ENCODE measurements at places on chromosomes 7 and 10.
A peak's percentile ranks its signal among the peaks of the same experiment; 100 is the strongest.

DNA sequence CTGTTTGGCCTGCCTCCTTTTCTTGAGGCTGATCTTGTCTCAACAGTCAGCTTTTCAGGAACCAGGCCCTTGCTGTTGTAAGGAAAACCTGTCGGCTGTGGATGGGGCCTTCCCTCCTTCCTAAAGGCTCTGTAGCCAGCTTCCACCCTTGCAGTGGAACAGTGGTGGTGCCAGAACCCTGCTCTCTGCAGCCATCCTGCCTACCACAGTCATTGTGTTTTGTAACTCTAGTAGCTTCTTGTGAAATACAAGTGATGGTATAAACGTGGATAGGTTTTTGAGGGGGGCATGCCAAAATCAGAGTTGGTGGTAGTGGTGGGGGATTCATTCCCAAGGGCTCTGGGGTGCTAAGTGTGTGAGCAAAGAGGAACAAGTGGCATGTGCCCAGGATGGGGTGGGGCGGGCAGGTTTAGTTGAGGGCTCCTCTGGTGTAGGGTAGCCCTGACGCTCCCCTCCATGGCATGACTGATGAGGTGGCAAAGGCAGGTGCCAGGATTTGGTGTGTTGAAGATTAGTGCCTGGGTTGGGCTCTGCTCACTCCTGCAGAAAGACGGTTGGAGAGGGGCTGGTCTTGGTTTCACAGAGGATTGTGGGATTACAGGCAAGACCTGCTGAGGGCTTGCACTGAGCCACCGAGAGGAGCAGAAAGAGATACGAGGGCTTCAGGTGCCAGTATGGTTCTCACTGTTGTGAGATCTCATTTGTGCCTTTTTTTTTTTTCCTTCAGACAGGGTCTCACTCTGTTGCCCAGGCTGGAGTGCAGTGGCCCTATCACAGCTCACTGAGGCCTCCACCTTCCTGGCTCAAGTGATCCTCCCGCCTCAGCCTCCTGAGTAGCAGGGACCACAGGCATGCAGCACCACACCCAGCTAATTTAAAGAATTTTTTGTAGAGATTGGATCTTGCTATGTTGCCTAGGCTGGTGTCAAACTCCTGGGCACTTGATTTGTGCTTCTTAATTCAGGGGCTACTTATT lies 7.4 kb downstream of the TSPAN14 start:
- DNase-seq = no peak

DNA sequence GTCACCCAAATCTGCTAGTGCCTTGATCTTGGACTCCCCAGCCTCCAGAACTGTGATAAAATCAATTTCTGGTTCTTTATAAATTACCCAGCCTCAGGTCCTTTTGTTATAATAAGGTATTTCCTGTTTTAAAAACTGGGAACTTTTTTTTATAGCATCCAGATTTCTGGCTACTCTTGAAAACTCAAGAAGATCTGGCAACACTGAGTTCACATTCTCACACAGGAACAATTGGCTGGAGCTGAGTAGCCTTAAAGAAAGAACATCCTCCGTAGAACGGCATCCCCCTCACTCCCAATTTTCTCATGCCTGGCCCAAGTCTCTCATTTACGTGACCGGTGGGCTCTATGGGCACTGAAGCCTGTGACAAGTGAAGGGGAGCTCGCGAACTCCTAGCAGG lies 47.1 kb downstream of the SLC35G1 start:
- DNase-seq = no peak

DNA sequence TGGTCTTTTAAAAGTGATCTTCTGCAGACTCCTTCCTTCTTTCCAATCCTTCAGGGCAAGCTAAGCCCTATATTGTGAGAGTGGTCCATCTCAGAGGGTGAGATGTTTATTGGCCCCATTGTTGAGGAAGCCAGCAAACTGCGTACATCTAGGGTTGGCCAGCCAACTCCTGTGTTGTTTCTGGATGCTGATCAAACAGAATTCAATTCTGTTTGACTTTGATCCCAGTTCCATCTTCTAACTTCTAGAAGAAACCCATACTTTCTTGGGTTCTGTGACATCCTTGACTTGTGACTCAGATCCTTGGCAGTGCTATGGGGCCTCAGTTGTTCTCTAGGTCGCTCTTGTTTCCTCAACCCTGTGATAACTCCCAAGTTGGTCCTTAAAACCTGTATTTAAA lies 116.2 kb downstream of the LSMEM1 start:
- no peak for DNase-seq

- no peak for DNase-seq
Observed at GRCh38 chr7:120793213-120793936, 64.6 kb downstream of the TSPAN12 start.

- no peak for DNase-seq
Observed at GRCh38 chr7:1085910-1086421, 1.9 kb upstream of the GPER1 start.

DNA sequence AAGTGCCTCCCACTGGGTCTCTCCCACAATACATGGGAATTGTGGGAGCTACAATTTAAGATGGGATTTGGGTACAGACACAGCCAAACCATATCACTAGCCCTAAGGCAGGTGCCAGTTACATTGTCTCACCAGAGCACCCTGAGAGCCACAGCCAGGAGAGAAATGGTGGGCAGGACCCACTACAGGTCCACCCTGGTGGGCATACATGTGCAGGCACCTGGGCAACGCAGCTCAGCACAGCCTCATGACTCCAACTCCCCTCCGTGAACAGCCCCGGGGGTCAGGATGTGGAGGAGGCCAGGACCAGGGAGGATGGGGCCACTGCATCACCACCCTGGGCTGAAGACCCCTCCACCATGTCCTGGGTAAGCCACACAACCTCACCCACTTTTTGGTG lies 205.7 kb downstream of the PTPRN2 start:
- no peak for DNase-seq

GRCh38 chr7:30460246-30460633 lies 18.3 kb downstream of the NOD1 start:
- no peak for DNase-seq

DNA sequence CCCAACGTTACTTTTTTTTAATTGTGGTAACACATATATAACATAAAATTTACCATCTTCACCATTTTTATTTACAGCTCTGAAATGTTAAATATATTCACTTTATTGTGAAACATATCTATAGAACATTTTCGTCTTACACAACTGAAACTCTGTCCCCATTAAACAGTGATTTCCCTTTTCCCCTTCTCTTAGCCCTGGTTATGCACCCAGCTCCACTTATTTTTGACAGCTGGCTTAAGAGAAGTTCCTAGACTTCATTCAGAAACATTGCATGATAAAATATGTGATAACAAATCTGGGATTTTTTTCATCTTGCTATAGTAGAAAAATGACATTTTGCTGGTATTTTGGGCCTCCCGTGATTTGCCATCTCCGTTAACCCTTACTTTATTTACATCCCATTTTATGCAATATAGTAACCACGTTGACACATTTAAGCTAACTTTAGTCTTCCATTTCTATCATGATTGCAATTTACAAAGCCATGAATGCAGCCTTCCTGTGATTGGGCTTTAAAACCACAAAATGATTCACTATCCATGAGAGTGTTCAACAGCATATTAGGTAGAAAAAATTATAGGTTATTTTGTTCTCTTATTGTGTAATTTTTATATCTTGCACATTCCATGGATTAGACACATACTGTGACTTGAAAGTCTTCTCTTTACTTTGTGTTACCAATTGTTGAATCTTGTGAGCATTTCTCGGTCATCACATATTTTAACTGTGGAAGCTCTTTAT lies 139.6 kb downstream of the SND1 start:
- no peak for DNase-seq

- no peak for DNase-seq
Observed at GRCh38 chr10:110710621-110711020, 66.5 kb downstream of the RBM20 start.

- no peak for DNase-seq
Observed at GRCh38 chr10:29501692-29502091, 133.1 kb downstream of the SVIL start.

DNA sequence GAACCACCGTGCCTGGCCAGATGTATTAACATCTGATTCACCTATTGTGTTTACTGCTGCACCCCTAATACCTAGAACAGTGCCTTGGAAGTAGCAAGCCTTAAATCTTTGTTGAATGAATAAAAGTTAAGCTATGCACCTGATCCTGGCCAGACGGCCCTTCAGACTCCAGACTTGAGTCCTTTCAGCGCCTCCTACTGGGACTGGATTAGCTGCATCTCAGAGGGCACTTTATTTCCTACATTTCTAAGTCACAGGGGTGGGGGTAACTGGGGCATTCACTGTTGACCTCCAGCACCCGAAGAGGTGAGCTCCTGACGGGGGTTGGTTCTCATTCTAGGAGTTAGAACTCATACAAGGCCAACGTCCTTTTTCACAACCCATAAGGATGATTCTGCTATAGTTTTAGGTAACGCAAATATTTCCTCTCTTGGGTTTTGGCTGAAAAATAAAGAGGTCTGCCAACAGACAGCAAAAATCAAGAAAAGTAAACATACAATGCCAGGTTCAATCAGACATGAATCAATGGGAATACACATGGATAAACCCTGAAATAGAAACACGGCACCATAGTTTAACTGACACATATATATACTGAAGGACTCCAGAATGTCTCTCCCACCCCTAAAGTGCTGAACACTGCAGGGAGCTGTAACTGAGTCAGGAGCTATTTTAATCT lies 48.0 kb upstream of the DLG5 start:
- DNase-seq = no peak

DNA sequence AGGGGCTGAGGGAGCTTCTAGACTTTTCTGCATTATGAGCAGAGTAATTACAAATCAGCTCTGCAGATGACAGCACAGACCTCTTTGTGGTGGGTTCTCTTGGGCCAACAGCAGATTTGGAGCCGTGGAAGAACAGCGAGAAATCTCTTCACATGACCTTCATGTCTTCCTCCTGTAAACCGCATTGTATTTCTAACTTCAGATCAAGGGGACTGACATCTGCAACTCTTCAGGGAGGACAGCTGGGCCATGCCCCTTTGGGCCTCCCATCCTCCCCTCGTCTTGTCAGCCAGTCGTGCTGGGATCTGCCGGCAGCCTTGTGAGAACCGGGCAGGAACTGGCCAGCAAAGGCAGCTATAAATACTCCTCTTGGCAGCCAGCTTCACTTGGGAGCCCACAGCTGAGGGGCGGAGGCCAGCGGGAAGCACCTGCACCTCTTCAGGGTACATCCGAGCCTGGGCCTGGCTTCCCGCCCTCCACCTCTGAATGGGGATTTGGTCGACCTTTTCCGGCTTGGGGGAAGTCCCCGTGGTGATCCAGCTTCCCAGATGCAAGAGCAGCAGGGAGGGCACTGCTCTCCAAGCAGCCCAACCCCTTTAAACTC lies 54.7 kb downstream of the STEAP1B start:
- peak; percentile 86 for DNase-seq

- no peak for DNase-seq
Observed at GRCh38 chr7:130650611-130651120, 17.9 kb downstream of the COPG2 start.

DNA sequence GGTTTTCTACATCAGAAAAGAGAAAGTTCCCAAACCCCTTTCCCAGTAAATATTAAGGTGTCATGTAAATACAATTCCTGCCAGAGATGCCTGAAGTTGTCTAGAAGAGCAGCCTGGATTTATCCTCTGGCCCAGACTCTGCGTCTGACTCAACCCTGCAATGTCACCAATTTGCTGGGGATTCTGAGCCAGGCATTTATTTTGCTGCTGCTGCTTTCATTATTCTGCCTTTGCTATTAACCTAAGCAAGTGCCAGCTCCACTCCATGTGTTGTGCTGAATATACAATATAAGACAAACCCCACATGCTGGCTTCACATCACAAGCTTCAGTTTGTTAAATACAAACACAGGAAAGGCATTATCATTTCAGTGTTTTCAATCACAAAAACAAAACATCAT lies 59.1 kb downstream of the ELAPOR2 start:
- DNase-seq = no peak

DNA sequence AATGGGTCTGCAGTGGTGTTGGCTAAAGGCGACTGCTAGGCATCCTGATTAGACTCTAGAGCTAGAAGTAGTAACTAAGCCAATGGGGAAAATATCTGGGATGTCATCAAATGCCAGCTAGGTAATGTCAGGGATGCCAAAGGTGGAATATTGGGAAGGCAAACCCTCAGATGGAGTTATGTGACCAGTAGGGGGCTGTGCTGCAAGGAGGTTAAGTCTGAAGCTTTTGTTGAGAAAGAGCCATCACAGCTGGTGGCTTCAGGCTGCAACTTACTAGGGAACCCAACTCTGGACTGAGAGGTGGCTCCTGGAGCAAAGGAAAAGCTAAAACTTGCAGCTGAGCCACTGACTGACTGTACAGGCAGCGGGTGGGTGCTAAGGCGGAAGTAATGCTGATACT lies 576.9 kb upstream of the GHITM start:
- no peak for DNase-seq

DNA sequence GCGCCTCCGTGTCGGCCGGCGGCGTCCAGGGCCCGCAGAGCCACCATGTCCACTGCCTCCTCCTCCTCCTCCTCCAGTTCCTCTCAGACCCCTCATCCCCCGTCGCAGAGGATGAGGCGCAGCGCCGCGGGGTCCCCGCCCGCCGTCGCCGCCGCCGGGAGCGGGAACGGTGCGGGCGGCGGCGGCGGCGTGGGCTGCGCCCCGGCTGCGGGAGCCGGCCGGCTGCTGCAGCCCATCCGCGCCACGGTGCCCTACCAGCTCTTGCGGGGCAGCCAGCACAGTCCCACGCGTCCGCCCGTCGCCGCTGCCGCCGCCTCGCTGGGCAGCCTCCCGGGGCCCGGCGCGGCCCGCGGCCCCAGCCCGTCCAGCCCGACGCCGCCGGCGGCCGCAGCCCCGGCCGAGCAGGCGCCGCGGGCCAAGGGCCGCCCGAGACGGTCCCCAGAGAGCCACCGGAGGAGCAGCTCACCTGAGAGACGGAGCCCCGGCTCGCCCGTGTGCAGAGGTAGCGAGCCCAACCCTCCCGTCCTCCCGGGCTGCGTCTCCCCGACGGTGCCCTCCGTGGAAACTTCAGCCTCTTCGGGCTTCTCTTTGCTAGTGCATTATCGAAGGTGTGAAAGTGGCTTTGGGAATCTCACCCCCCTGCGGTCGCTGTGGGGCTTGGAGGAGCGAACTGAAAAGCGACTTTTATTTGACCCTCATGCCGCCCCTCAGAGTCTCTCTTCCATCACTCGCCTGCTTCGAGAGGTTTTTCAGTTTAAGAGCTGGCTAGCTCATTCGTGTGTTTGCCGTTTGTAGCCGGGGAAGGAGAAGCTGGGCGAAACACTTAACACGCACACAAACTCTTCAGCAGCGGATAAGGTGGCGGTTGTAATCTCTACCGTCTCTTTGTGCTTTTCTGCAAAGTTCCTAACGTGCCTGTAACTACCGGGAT lies 975 bp downstream of the GLCCI1 start:
- DNase-seq = peak; percentile 15

DNA sequence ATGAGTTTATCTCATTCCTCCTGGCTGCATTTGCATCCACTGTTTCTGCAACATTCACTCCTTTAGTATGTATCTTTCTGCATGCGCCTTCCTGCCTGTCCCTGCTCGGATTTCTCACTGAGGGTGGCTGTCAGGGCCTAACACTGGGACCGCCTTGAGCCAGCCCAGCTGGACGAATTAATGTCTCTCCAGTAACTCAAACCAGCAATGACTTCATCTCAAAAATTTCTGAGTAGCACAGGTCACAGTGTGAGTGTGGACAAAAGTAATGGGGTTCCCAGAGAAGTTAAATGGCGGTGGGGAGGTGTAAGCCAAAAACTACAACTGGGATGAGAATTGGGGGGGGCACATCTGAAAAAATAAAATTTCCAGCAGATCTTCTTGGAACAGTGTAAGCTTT lies 444.0 kb upstream of the MGMT start:
- peak; percentile 77 for DNase-seq

- DNase-seq = no peak
Observed at GRCh38 chr10:17222329-17222728, 5.7 kb upstream of the VIM start.
